ENCODE measurements at places on chromosomes 5 and 9.

DNA sequence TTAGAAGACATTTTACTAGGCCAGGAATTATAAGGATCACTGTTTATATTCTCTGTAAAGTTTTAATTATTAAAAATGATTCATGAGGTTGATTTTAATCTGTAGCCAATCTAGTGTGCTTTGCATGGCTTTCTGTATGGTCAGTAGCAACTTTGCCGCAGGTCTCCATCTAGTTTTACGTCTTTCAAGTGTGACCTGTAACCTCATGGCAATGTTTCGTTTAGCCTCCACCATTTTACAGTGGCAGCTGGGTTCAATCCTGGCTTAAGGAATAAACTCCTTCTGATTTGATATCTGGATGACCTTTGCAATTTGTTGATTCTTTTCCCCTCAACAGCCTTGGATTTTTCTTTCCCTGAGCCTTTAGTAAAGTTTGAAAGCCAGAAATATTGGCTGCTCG lies 434.5 kb upstream of the CDH9 start:
- DNase-seq, result no peak

GRCh38 chr5:175444060-175444904 lies at the start of gene DRD1:
Gene DRD1 (minus strand): TSS chr5:175444182. CDS start chr5:175443099, 1,083 bp downstream.
- DNase-seq, result peak; percentile 33

DNA sequence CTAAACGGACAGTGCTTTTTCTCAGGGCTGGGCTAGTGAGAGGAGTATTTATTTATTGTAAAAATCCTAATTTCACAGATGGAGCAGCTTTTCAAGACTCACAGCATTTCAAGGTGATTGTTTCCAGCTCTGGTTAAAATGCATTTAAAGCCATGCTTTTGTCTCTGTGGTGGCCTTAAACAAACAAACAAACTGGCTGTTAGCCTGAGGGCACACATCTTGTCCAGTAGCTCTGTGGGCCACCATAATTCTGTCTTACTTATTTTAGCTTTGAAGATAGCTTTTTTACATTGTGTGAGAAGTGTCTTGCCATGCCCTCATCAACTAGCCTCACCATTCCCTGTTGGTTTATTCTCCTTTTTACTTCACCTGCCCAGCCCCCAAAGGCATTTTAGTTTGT lies 218.2 kb downstream of the PSAT1 start:
- no peak for DNase-seq

DNA sequence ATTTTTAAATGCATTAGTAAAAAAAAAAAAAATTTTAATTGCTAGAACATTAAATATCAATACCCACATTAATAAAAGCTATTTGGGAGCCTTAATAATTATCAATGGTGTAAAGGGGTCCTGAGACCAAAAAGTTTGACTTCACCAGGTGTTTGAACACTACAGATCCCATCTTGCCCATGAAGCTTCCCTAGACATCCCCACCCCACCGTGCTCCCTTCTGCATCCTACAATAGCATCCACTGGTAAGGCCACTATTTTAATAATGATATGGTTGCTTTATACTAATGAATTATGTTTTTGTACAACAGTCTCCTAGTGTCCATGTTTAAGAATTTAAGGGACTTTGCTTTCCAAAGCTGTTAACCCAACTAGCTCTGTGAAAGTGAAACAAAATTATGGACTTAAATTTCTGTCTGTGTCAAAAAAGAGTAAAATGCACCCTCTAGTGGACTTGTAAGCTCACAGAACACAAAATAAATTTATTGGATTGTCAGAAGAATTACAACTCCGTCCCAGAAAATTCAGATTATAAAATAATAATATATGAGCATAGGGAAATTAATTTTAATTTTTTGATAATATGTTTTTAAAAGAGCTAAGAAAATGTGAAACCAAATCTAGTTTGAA lies 76.0 kb downstream of the ARL15 start:
- DNase-seq, result peak; percentile 48

GRCh38 chr9:75979362-75979761 lies 88.9 kb downstream of the PCSK5 start:
- peak; percentile 8 for DNase-seq

DNA sequence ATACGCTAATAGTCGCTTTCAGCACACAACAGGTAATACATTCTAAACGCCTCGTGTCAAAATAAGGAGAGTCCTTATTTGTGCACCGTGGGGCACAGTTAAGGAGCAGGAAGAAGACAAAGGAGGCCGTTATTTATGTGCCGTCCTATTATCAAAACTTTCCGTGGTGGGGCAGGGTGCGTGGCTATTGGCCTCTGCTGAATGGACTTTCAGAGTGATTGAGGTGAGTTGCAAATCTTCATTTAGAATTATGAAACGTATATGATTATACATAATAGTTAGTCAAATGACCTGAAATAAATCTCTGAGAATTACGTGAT lies 833 bp downstream of the C5orf24 start:
- DNase-seq, result peak; percentile 19

DNA sequence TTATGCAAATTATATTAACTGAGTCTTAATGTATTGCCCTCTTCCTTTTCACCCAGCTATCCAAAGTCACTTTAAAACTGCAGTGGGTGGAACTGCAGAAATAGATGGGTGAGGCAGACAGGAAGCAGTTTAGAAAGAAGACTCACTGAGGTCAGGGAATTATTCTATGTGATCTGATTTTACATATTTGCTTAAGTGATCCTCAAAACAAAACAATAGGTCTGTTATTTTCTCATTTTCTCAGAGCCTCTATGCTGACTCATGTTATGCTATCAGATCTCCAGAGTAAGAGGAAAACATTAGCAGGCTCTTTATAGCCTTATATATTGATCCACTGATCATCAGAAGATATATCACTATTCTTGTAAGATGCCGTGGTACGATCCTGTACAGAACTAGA lies 63.5 kb downstream of the MRPS27 start:
- DNase-seq, result no peak

GRCh38 chr9:107862881-107863280 lies 373.3 kb upstream of the KLF4 start:
- no peak for DNase-seq

DNA sequence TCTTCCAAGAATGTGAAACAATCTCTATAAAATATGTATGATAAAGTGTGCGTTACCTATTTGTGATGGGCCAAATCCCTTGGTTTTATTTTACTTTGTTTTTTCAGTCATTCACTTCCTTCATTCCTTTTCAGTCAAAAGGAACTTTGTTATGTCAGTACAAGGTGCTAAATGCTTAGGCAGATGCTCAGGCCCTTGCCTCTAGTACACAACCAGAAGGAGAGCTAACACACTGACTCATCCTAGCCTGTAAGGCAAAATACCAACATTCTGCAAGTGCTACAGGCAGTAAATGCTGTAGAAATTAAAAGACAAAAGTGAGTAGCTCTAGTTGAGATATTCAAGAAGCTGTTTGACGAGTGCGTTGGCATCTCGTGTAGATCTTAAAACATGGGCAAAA lies 49.4 kb downstream of the TRPM6 start:
- no peak for DNase-seq

DNA sequence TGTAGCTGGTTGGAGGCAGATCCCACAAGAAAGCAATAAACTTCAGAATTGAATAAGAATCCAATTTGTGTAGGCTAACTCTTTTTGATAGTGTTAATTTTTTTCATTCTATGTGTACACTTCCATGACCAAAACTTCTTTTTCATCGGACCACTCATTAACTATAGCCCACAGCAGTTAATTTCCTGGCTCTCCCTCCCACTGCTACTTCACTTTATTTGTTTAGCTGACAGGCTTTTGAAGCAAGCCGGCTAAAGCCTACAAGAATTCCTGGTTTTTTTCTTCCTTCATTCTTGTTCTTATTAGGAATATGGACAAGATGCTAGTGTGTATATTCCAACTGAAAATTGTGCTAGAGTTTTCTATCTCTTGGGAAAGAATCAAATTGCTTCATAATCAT lies 329.2 kb upstream of the CCNH start:
- no peak for DNase-seq

- DNase-seq, result no peak
Measured at GRCh38 chr9:107375651-107376369, 92.7 kb downstream of the RAD23B start.

GRCh38 chr5:31850981-31851689 lies 212.2 kb downstream of the PDZD2 start:
- DNase-seq, result no peak

DNA sequence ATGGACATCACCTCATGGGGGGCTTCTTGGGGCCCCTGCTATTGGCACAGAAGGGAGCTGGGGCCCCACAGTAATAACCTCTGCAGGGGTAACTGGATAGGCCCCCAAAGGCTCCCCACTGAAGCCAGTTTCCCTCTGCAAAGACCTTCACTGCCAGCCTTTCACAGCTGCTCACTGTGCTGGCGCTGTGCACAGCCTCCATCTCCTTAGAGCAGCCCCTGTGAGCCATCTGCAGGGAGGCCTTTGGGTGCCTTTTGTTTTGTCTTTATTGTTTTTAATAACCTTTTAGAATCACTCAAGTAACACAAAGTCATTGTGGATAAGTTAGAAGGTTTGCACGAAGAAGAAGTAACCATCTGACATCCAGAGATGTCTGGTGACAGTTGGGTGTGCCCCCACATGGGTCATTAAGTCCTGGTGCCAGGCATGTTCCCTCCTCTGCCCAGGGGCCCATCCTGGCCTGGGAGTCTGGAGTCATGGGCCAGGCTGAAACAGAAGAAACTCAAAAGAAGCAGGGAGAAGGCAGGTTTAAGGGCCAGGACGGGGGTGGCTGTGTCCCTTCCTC lies 42.7 kb downstream of the NCS1 start:
- no peak for DNase-seq

- peak; percentile 69 for DNase-seq
Measured at GRCh38 chr9:34591248-34591916, 1.9 kb upstream of the CNTFR start.

GRCh38 chr9:96067004-96067403 lies 191.5 kb downstream of the ERCC6L2 start:
- no peak for DNase-seq

DNA sequence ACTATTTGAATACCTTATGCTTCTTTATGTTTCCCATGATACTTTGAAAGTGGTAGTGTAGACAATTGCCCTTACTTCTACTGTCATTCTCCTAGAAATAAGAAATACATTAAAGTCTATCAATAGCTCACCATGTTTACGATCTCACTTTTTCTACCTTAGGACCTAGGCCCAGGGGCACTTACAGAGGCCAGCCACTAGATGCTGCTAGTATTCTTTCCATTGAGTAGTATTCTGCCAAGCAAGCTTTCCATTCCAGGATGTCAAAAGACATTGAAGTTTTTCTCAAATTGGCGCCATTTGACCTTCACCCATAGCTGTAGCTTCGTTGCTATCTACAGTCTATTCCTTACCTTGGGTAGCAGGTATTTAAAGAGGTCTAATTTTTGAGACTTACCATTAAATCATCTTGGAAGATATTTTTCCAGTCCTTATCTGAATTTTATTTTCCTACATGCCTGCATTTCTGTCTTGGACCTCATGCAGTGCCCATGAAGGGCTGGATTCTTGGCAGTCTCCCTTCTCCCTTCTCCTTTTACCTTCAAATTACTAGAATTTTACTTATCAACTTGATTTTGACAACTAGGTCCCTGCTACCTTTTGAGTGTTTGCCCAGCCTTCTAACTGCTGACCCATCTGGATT lies 246.0 kb upstream of the NUDT12 start:
- DNase-seq, result peak; percentile 59

DNA sequence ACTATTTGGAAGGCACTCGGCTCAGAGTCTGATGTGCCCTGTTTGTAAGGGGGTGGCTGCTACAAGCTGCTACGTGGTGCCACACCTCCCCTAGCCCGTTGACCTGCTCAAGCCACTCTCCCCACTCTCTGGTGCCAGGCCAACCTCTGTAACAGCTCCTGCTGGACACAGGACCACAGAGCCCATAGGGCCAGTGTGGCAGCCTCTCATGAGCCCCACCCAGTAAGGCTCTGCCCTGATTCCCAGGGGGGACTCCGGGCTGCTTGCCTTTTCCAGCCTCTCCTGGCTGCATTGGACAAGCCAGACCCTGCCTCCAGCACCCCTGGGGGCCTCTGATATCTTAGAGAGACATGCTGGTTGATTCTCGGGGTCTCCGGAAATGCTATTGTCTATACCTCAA lies 53.3 kb upstream of the ANGPTL2 start:
- DNase-seq, result no peak

DNA sequence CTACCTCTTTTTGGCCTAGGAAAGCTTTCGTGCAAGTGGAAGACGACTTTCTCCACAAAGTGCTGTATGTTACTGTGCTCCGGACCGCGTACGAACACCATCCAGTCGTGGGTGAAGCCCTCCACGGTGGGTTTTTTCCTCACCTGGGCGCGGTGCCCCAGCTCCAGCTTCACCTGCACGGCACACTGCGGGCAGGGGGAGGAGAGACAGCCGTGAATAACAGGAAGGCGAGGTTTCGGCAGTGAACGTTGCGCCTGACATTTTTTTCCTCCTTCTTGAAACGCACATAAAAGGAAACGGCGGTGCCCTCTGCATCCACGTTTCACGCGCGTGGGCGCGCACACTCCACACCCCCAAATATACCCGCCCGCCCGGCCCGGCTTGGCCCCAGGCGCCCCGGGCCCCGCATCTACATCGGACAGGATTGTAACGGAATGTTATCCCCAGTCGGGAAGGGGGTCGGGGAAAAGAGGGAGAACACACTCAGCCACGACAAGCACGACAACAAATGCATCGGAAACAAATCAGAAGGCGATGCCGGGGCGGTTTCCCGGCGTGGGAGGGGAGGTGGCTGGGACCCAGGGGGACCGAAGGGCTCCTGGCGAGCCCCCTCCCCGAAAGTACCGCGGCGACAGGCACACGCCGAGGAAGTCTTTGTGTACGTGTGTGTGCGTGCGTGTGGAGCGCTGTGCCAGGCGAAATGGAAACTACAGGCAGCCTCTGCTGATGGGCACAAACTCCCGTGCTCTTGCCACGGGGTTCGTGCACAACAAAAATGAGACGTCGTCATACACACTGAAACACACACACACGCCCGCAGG lies 1.4 kb downstream of the MLLT3 start:
- no peak for DNase-seq

- DNase-seq, result peak; percentile 59
Measured at GRCh38 chr9:4048441-4048840, 251.4 kb downstream of the GLIS3 start.

GRCh38 chr5:16856531-16856930 lies 79.6 kb downstream of the MYO10 start:
- peak; percentile 82 for DNase-seq

DNA sequence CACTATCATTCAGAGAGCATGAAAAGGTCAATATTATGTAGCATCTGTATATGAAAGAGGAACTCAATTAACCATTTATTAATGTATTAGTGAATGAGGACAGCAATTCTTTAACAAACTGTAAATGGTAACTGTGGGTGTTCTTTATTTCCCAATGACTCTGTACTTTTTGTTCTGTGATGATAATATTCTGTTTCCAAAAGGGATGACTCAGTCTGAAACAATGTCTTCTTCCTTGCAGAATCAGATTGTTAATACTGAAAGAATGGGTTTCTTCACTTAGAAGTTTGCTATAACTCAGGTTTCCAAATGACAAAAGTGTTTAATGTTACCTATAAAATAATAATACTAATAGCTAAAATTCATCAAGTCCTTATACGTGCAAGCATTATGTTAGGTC lies 1518.7 kb upstream of the WWC1 start:
- no peak for DNase-seq

GRCh38 chr5:38831909-38832308 lies 13.9 kb upstream of the OSMR start:
- DNase-seq, result peak; percentile 42
